ENCODE measurements at places on chromosomes 16 and 17.

- DNase-seq = no peak
Measured at GRCh38 chr16:72604375-72604774, 432.4 kb upstream of the PMFBP1 start.

DNA sequence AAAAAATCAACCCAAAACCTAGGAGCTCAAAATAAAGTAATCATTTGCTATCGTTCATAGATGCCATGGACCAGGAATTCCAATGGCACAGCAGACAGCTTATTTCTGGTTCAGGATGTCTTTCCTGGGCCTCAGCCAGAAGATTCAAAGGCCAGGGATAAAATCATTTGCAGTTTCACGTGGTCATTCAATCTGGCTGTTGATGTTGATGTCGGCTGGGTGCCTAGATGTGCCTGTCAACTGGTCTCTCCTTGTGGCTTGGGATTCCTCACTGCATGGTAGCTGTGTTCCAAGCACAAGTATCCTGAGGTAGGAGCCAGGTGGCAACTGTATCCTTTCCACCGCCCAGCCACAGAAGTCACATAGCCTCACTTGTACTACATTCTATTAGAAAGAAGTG lies 10.7 kb upstream of the EPX start:
- DNase-seq = no peak

DNA sequence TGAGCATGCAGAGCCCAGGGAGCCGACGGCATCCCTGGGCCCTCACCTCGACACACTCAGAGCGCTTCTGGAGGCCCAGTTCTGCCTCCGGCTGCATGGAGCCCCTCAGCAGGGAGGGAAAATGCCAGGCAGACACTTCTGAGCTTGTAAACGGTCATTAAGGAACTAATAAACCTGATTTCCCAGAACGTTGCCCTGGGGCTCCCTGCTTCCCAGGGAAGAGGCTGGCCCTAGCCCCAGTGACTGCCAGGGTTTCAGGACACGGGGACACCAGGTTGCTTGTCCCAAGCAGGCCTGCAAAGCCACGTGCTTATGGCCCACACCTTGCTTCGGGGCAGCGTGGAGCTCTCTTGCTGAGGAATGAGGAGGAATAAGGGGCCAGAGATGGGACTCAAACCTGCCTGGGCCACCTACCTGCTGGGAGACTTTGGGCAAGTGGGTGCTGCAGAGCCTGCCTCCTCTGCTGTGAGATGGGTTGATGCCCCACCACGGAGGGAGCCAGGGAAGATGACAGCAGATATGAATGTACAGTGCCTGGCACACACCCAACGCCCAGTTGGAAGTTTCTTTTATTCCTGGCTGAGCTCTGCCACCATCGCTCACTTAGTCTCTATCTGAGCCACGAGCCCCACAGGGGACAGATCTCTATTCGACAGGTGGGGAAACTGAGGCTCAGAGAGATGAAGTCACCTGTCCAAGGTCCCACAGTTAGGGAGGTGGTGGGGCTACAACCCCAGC lies 5.4 kb downstream of the RHBDF2 start:
- no peak for DNase-seq

DNA sequence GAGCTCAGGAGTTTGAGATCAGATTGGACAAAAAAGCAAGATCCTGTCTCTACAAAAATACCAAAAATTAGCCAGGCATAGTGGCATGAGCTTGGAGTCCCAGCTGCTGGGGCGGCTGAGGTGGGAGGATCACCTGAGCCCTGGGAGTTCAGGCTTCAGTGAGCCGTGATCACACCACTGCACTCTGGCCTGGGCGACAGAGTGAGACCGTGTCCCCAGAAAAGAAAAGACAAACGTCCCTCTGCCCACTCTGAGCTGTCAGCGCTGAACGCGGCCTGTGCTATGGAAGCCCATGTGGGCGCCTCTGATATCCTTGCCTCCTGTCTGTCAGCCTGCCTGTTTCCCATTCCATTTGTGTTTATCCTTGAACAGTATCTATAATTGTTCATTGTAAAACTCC lies 50.7 kb downstream of the FOXK2 start:
- no peak for DNase-seq

GRCh38 chr16:85984947-85985451 lies 86.0 kb downstream of the IRF8 start:
- DNase-seq = no peak

- no peak for DNase-seq
Measured at GRCh38 chr17:55741356-55741700, 9.5 kb upstream of the PCTP start.

GRCh38 chr17:32111141-32111771 lies 31.0 kb upstream of the RHOT1 start:
- peak; percentile 55 for DNase-seq

- DNase-seq = no peak
Measured at GRCh38 chr16:68345958-68346635, 35.3 kb downstream of the PRMT7 start.

GRCh38 chr16:48112600-48112999 lies 43.2 kb downstream of the ABCC12 start:
- no peak for DNase-seq

- no peak for DNase-seq
Measured at GRCh38 chr16:526181-527014, 1.1 kb upstream of the CAPN15 start.

GRCh38 chr17:79798299-79799173 lies 1.7 kb upstream of the CBX8 start:
- DNase-seq = no peak

DNA sequence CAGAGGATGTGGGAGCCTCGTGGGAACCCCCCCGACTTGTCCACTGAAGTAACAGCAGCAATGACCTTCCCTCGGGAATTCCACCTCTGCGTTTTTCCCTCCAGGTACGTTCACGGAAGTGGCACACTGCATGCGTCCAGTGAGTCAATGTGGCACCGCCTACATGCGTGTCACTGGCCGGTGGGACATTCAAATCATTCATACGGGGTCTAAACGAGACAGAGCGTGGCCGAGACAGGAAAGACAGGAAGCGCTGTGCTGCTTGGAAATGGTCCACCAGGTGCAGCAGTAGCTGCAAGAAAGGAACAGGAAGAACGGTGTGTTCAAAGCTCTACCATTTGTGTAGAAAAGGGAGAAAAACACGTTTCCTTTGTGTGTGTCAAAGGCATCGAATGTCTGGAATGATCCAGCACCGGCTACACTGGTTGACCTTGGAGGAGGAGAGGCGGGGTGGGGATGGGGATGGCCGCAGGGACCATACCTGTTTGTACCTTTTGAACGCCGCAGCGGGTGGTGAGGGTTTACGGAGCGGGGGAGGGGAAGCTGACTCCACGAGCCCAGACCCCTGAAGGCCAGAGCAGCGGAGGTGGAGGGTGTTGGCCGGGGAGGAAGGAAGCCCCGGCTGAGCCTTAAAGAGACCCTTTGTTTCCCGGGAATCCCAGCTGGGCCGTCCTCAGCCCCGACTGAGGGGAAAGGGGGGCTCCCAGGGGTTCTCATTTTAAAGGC lies 1.7 kb upstream of the PGAP6 start:
- DNase-seq = no peak

DNA sequence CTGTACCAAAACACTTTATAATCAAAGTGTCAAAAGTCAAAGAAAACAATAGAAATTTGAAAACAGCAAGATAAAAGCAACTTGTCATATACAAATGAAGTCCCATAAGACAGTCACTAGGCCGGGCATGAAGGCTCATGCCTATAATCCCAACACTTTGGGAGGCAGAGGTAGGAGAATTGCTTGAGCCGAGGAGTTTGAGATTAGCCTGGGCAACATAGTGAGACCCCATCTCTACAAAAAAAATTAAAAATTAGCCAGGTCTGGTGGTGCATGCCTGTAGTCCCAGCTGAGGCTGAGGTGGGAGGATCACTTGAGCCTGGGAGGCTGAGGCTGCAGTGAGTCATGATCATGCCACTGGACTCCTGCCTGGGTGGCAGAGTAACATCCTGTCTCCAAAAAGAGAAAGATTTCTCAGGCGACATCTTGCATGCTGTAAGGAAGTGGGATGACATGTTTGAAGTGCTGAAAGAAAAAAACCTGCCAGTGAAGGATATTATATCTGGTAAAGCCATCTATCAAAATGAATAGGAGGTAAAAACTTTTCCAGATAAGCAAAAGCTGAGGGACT lies 98.7 kb upstream of the NACA2 start:
- DNase-seq = no peak

DNA sequence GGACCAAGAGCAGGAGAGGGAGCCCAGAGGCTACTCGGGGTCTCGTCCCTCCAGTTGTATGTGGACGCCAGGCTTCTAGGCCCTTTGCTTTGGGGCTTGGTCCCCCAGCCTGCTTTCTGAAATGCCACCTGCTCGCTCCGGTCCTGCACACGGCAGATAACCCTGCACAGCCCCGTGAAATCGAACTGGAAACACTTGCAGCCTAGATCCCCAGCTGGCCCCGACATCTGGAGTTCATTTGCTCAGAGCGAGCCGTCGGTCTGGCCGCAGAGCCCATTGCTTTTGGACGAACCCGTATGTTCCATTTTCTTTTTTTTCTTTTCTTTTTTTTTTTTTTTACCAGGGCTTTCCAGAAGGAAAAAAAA lies 22.9 kb downstream of the C1QTNF1 start:
- DNase-seq = no peak
